ENCODE measurements at places on chromosomes 5 and 9. TPM values are rescaled to one million over a fixed set of nuclear protein-coding genes. Genes with fewer than 3 reads are reported as not detected.
A peak's percentile ranks its signal among the peaks of the same experiment; 100 is the strongest.

The SMIM32 gene
- total RNA-seq = 0.18 TPM

The C5orf34 gene
- 7.3 TPM for total RNA-seq

The IFNA8 gene
- total RNA-seq = not detected

The HCN1 gene
- 6.9 TPM for total RNA-seq

The POLK gene
- 7.1 TPM for total RNA-seq

The DNAH5 gene
- total RNA-seq = 0.35 TPM

The INSL6 gene
- not detected for total RNA-seq

The CLK4 gene
- 16.0 TPM for total RNA-seq

DNA sequence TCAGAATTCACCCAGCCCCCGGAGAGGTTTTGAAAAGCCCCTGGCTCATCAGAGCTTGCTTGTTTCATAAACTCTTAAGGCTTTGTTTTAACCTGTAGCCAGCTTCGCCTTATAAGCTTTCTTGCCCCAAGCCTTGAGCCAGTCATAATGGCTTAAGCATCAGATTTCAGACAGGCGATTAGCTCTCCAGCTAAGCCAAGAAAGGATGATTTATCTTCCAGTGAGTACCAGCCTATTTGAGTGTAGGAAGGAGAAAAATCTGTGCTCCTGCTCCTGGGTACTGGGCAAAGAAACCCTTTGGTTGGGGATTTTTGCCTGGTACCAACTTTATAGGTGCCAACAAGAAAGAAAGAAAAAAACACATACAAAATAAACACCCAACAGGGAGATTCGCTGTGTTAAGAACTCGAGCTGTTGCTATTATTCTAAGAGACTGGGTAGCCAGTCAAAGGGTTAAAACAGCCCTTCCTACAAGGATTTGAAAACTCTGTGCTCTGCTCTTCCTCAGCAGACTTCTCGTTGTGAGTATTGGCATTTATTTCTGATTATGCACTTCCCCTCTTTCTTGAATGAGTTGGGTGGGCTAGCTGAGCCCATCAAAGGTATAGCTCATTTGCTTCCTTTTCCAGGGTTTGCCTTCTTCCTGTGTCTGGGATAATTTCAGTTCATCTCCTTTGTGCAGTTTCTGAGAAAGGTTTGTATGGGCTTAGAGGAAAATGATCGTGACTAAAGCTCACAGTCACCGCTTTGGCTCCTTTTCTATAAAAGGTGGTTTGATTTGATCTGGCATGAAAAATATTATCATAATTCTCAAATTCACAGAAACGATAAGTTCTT is 157.2 kb upstream of the DMRT1 start:
- no peak for DNase-seq
- H3K27me3 ChIP-seq = no peaks in the 10 kb centered on the region
- H3K27ac ChIP-seq = peak overlapping the region; percentile 78
- peaks cover 5% of the 10 kb centered on the region for H3K36me3 ChIP-seq

DNA sequence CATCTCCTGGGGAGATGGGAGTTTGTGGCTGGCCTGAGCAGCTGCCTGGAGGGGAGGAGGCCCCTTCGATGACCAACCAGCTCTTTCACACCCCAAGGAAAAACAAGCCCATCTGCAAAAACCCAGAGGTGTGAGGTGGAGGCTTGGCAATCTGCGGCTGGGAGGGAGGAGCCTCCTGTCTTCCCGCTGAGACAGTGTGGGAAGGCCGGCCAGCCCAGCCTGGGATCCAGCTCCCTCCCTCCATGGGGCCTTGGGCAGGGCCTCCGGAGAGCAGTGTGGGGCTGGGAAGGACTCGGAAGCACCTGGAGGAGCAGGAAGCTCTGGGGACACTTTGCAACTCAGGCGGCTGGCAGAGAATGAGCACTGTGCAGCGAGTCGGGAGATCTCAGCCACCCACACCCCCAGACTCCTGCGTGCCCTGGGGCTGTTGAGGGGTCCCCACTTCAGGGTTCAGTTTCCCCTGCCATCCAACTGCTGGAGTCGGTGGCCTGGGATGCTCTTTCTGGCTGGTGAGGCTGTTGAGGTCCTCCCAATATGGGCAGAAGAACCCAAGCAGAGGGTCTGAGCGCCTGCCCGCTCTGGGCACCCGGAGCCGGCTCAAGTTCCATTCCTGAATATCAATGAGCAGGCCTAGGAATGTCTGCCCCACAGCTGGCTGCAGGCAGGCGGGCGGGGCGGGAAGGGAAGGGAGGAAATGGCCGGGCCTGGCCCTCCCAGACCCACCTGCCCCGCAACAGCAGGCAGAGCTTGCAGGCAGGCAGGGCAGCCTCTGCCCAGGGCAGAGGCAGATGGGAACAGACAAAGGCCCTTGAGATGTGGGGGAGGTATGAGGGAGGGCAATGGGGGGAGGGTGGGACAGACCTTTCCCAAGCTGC is 101.1 kb downstream of the FGF18 start:
- H3K27me3 ChIP-seq = peaks cover 25% of the 10 kb centered on the region
- H3K4me1 ChIP-seq = peaks cover 67% of the 10 kb centered on the region
- peak; percentile 81 for DNase-seq
- no peaks in the 10 kb centered on the region for H3K36me3 ChIP-seq
- peak overlapping the region; percentile 45 for H3K4me3 ChIP-seq

- DNase-seq = no peak
- H3K4me3 ChIP-seq = no peak overlapping the region
- no peaks in the 10 kb centered on the region for H3K4me1 ChIP-seq
- H3K36me3 ChIP-seq = no peaks in the 10 kb centered on the region
Observed at GRCh38 chr5:69032009-69032408, 61.8 kb upstream of the SLC30A5 start.

DNA sequence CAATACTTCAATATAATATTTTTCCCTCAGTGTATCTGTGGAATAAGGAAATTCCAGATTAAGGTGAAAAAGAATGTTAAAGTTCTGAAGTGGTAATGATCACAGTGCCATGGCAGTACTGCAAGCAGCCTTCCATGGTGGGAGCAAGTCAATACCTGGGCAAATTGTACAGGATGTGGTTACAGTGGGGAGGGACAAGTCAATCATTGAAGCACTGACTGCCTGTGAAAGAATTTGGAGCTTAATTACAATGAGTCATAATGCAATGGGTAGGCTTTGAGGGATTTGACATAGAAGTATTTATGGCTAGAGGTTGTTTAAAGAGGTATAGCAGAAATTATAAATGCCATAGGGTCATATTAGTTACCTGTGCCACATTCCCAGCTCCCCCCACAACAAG is 786.5 kb upstream of the ACO1 start:
- no peaks in the 10 kb centered on the region for H3K27me3 ChIP-seq
- H3K36me3 ChIP-seq = no peaks in the 10 kb centered on the region
- no peak overlapping the region for H3K4me3 ChIP-seq
- no peaks in the 10 kb centered on the region for H3K4me1 ChIP-seq

DNA sequence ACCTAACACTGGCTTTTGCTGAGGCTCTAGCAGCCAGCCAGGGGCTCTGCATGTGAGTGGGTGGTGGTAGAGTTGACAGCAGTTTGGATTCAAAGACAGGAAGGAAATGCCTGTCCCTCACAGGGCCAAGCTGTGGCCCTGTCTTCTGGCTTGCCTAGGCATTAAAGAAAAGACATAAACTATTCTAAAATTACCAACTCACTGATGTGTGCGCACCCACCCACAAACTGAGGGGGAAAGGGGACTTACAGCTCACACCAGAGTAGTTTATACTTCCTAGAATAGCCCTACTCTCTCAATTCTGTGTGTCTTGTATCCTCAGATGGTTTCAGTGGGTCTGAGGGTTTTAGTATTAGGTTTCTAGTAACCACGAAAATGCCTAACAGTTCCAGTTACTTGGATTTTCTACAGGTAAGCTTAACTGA is 18.3 kb upstream of the IL13 start:
- no peaks in the 10 kb centered on the region for H3K27me3 ChIP-seq
- no peak overlapping the region for H3K27ac ChIP-seq
- H3K36me3 ChIP-seq = peaks cover 34% of the 10 kb centered on the region

DNA sequence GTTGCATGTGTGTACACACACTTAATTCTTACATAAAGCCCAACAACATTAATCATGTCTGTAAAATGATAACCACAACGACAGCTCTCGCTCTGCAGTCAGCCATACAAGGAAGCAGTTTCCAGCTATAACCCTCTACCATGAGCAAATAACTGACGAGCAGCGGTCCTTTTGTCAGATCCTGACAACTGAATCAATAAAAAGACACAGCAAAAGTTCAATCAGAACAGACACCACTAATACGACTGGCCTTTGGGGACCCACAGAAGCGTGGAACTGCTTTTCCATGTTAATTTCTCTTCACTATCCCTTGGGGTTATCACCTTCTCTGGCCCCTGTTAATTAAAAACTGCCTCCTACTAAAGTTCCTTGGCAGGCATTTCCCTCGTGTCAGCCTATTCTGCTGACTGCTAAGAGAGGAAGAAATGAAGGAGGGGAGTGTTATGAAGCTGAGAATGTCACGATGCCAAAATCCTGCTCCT is 722.8 kb upstream of the GRAMD2B start:
- no peak overlapping the region for H3K4me3 ChIP-seq
- no peak overlapping the region for H3K27ac ChIP-seq
- peaks cover 5% of the 10 kb centered on the region for H3K4me1 ChIP-seq
- no peak for DNase-seq
- H3K27me3 ChIP-seq = peaks cover 3% of the 10 kb centered on the region

- H3K4me1 ChIP-seq = peaks cover 2% of the 10 kb centered on the region
- no peak overlapping the region for H3K4me3 ChIP-seq
- H3K36me3 ChIP-seq = no peaks in the 10 kb centered on the region
Observed at GRCh38 chr5:172721455-172722326, 49.3 kb downstream of the DUSP1 start.

DNA sequence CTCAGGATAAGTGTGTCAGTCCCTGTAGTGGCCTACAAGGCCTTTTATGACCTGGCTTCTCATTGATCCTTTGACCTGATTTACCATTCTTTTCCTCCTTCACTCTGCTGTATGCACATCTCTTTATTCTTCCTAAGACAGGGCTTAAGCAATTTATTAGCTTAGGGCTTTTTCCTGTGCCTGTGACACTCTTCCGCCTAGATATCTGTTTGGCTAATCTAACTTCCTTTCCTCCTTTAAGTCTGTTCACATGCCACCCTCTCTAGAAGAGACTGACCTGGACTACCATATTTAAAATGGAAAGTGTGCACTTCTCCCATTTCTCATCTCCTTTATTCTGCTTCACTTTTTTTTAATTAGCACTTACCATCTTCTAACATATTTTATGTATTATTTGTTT is 29.1 kb downstream of the FOCAD start:
- DNase-seq = no peak
- H3K4me3 ChIP-seq = no peak overlapping the region
- H3K27me3 ChIP-seq = no peaks in the 10 kb centered on the region
- H3K36me3 ChIP-seq = no peaks in the 10 kb centered on the region

- no peaks in the 10 kb centered on the region for H3K27me3 ChIP-seq
- H3K4me3 ChIP-seq = no peak overlapping the region
- DNase-seq = no peak
- H3K4me1 ChIP-seq = peaks cover 51% of the 10 kb centered on the region
- no peak overlapping the region for H3K27ac ChIP-seq
Observed at GRCh38 chr9:76162751-76163500, 231.3 kb downstream of the RFK start.

DNA sequence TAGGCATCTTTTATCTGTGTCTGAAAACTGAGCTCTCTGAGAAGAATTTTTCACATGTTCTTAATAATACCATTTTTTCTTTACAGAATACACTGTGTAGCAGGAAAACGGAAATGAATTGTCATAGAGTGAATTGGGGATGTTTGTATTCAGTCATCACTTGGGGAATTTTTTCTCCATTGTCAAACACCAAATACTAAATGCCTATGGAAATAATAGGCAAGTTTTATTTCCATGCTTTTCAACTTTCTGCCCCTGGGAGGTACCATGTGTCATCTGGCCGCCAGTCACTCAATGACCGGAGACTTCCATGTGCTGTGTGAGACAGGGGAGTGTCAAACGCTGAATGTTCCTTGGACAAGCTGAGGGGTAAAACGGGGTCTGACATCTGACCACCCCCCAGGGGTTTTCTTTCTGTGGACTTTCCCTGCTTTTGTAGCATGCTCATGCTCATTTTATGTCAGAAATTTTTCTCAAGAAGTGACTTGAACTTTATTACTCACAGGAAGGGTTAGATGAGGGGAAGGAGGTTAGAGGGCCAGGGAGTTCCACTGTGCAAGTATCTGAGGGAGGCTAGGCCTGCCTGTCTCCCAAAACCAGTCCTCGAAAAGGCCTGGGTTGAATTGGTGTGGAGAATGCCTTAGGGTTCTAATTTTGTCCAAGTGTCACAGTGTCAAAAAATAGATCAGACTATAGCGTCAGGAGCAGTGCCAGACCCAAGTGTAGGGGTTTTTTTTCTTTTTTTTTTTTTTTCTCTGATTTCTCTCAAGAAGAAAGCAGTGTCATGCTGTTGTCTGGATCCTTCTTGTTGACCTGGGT is 438.6 kb downstream of the AGTPBP1 start:
- H3K36me3 ChIP-seq = peaks cover 3% of the 10 kb centered on the region
- DNase-seq = no peak
- no peak overlapping the region for H3K27ac ChIP-seq
- no peak overlapping the region for H3K4me3 ChIP-seq
- H3K27me3 ChIP-seq = peaks cover 7% of the 10 kb centered on the region

Measured in WTC11 (cell line).